T-cell (primary cell): ENCODE measurements at places on chromosomes 1 and 21.

GRCh38 chr1:98426092-98426491 lies 235.4 kb upstream of the SNX7 start:
- H3K4me1 ChIP-seq = no peaks in the 10 kb centered on the region
- H3K27ac ChIP-seq = no peak overlapping the region
- no peak overlapping the region for H3K4me3 ChIP-seq
- H3K36me3 ChIP-seq = no peaks in the 10 kb centered on the region

- H3K36me3 ChIP-seq = no peaks in the 10 kb centered on the region
- peak overlapping the region; percentile 93 for H3K27ac ChIP-seq
- DNase-seq = no peak
- H3K4me1 ChIP-seq = peaks cover 43% of the 10 kb centered on the region
- no peak overlapping the region for H3K4me3 ChIP-seq
Observed at GRCh38 chr1:228459091-228459993, 27.8 kb upstream of the RNF187 start.

DNA sequence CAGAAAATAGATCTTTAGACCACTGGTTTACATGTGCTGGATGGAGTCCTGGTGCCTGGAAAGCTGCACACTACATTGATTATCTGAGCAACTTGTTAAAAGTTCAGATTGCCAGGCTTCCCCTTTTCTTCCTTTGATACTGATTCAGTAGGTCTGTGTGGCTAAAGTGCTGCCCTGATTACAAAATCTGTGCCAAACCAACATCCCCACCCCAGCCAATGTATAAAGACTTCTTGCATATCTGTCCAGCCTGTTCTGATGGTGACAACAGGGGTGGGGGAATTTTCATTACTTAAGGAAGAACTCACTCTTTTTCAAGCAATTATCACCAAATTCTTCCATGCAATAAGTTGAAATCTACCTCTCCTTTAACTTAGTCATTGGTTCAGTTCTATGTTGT lies 135.5 kb downstream of the TNFSF18 start:
- no peaks in the 10 kb centered on the region for H3K4me1 ChIP-seq
- H3K27ac ChIP-seq = no peak overlapping the region
- no peak for DNase-seq
- no peak overlapping the region for H3K4me3 ChIP-seq
- H3K36me3 ChIP-seq = no peaks in the 10 kb centered on the region

GRCh38 chr21:44907966-44908895 lies 12.5 kb downstream of the ITGB2 start:
- no peak overlapping the region for H3K4me3 ChIP-seq
- no peaks in the 10 kb centered on the region for H3K27me3 ChIP-seq
- peaks cover 28% of the 10 kb centered on the region for H3K4me1 ChIP-seq
- no peak for DNase-seq

- no peak for DNase-seq
- peak overlapping the region; percentile 30 for H3K27ac ChIP-seq
- no peak overlapping the region for H3K4me3 ChIP-seq
- no peaks in the 10 kb centered on the region for H3K36me3 ChIP-seq
Observed at GRCh38 chr21:43352568-43353281, 74.2 kb downstream of the SIK1 start.

- peaks cover 6% of the 10 kb centered on the region for H3K27me3 ChIP-seq
- H3K4me3 ChIP-seq = no peak overlapping the region
- no peak overlapping the region for H3K27ac ChIP-seq
- DNase-seq = no peak
- no peaks in the 10 kb centered on the region for H3K36me3 ChIP-seq
Observed at GRCh38 chr1:112027696-112028095, 38.2 kb upstream of the KCND3 start.

- H3K36me3 ChIP-seq = peaks cover 11% of the 10 kb centered on the region
- H3K27ac ChIP-seq = no peak overlapping the region
- no peak overlapping the region for H3K4me3 ChIP-seq
- H3K4me1 ChIP-seq = peaks cover 2% of the 10 kb centered on the region
- no peak for DNase-seq
Observed at GRCh38 chr1:12186679-12186985, 19.8 kb downstream of the TNFRSF1B start.

- no peaks in the 10 kb centered on the region for H3K27me3 ChIP-seq
- H3K4me1 ChIP-seq = no peaks in the 10 kb centered on the region
- H3K27ac ChIP-seq = no peak overlapping the region
- no peak overlapping the region for H3K4me3 ChIP-seq
- no peaks in the 10 kb centered on the region for H3K36me3 ChIP-seq
Observed at GRCh38 chr21:45820171-45821091, 161.1 kb upstream of the COL6A1 start.

GRCh38 chr1:40423264-40423642 lies 27.0 kb upstream of the ZFP69B start:
- no peak overlapping the region for H3K27ac ChIP-seq
- H3K4me3 ChIP-seq = no peak overlapping the region
- DNase-seq = no peak
- no peaks in the 10 kb centered on the region for H3K27me3 ChIP-seq
- H3K4me1 ChIP-seq = no peaks in the 10 kb centered on the region

DNA sequence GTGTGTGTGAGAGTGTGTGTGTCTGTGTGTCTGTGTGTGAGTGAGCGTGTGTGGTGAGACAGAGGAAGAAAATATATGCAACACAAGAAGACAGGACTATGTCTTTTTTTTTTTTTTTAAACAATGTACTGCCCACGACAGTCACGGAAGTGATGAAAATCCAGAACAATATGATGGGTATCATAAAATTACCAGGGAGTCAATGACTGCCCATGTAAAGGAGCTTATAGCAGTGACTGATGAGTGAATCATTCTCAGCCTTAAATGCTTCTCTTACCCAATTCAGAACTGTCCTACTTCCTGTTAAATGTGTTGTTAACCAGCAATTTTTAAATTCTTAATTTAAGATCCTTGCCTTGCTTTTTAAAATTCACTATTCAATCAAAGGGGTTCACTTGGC lies 46.6 kb downstream of the RGS7 start:
- H3K4me3 ChIP-seq = no peak overlapping the region
- H3K27me3 ChIP-seq = no peaks in the 10 kb centered on the region
- H3K27ac ChIP-seq = no peak overlapping the region
- H3K4me1 ChIP-seq = no peaks in the 10 kb centered on the region
- H3K36me3 ChIP-seq = no peaks in the 10 kb centered on the region

DNA sequence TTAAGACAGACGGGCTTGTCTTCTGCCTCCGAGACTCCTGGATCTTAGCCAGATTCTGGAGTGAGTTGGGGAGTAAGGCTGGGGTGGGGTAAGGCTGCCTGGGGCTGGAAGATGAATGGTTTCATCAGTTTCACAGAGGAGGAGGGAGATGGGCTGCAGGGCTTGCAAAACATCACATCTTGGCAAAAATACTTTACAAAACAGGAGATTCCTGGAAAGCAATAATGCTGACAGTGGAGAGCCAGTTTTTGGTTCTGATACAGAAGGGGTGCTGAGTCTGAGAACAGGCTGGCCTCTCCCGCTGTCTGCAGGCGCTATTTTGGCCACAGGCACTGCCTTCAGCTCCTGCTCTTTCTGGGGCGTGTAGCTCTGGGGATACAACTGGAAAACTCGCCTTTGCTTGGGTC lies 83.4 kb upstream of the KCNE2 start:
- no peaks in the 10 kb centered on the region for H3K27me3 ChIP-seq
- no peaks in the 10 kb centered on the region for H3K36me3 ChIP-seq
- H3K4me1 ChIP-seq = no peaks in the 10 kb centered on the region

- H3K27ac ChIP-seq = no peak overlapping the region
- H3K4me1 ChIP-seq = no peaks in the 10 kb centered on the region
- H3K36me3 ChIP-seq = no peaks in the 10 kb centered on the region
- no peak for DNase-seq
- H3K27me3 ChIP-seq = peaks cover 11% of the 10 kb centered on the region
- H3K4me3 ChIP-seq = no peak overlapping the region
Observed at GRCh38 chr21:35927262-35927661, 133.1 kb downstream of the SETD4 start.

DNA sequence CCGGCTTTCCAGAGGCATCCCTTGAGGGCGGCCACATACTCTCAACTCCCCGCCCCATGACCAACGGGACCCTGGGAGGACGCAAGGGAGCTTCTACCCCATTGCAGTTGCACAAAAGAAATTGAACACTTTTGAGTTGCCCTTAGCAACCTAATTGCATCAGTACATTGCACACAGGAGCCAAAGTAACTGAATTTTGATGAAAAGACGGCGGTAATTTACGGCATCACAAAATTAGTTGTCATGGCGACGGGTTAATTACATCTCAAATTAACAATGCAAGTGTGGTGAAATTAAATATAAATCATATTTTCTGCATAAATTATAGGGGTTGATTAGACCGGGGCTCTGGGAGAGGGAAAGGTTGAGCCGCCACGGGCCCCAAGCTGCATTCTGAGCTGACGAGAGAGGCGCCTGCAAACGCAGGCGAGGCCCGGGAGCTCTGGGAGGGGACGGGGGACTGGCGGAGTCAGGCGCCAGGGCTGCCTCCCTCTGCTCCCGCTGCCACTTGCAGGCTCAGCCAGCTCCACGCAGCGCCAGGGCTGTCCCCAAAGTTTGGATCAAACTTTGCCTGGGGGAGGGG lies 61.4 kb downstream of the CASZ1 start:
- H3K27ac ChIP-seq = no peak overlapping the region
- no peaks in the 10 kb centered on the region for H3K4me1 ChIP-seq
- H3K36me3 ChIP-seq = no peaks in the 10 kb centered on the region
- no peak for DNase-seq
- H3K27me3 ChIP-seq = peaks cover 21% of the 10 kb centered on the region
- H3K4me3 ChIP-seq = no peak overlapping the region

DNA sequence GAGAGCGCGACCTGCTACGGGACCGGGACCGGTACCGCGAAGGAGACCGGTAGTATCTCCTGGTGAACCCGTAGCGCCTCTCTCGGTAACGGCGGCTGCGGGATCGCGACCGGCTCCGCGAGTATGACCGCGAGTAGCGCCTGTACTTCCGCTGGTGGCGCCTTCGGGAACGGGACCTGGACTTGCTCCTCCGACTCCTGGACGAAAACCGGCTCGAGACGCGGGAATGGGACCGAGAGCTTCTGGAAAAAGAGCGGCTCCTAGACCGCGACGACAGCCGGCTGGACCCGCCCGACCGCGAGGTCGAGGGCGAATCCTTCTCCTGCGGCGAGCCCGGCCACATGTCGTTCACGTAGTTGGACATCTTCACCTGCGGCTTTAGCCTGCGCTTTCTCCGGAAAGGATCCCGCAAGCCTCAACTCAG lies 642 bp downstream of the RSRP1 start:
- DNase-seq = no peak
- peaks cover 36% of the 10 kb centered on the region for H3K4me1 ChIP-seq
- H3K36me3 ChIP-seq = peaks cover 42% of the 10 kb centered on the region
- peak overlapping the region; percentile 99 for H3K4me3 ChIP-seq
- no peaks in the 10 kb centered on the region for H3K27me3 ChIP-seq
